Inflammatory macrophage treated with lipopolysaccharide for 4 hours (primary cell): ENCODE measurements at places on chromosomes 7 and 10.

DNA sequence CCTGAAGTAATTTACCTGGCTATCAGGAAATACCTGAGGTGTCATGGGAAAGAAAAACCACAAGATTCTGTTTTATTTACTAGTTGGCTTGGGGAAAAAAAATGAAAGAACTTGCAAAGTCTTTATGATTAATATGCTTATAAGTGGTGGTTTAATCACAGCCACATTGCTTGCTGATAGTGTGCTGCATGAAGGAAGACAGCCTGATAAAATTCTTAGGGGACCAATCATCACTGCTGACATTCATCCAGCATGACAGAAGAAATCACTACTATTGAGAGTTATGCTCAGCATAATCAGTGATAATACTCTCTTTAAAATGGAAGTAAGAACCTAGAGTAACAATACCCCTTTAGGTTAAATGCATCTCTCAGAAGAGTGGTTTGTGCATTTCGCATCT lies 150.2 kb upstream of the LRRN3 start:
- DNase-seq: no peak

DNA sequence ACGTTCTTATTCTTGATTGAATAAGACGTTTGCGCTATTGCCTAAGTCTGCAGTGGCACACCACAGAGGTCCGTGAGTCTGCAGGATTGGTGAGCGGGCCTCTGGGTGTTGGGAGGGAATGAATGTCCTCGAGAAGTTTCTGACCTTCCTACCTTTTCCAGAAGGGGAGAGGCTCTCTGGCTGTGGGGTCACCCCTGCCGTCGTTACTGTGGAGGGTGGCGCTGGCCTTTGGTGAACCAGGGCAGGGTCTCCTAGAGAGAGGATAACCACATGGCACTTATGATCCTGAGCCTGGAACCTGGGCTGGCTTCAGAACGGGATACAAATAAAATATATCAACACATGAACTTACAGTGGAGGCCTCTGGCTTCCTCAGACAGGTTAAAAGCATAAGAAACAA lies 13.8 kb downstream of the IL15RA start:
- no peak for DNase-seq

DNA sequence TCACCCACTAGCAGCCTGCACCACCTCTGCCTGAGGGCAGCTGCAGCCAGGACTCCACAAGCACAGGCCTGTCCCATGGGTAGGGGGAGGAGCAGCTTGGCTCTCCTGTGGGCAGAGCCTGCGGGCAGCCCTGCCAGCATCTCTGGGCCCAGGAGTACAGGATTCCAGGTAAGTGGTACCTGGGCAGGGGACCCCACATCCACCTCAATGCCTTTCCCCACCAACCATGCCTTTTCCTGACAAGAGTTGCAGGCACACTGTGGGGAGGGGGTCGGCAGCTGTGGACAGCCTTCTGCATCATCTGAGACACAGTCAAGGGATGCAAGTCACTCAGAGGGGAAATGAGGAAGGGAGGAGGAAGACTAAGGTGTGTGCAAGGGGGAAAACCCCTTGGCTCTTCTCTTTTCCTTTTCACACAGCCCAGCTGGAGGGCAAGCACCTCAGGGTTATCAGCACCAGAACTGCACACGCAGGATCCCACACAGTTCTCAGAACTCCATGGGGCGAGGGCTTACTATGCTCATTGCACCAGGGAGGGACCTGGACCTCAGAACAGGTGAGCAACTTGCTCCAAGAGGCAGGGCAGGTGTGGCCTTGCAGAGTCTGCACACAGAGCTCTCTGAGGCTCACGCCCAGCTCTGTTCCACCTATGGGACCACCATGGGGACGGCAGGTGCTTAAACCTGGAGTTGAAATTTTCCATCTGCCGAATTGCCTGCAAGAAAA lies 16.5 kb upstream of the ANTXRL start:
- DNase-seq: no peak

- DNase-seq: no peak
Measured at GRCh38 chr7:30648744-30649540, 33.3 kb downstream of the CRHR2 start.

DNA sequence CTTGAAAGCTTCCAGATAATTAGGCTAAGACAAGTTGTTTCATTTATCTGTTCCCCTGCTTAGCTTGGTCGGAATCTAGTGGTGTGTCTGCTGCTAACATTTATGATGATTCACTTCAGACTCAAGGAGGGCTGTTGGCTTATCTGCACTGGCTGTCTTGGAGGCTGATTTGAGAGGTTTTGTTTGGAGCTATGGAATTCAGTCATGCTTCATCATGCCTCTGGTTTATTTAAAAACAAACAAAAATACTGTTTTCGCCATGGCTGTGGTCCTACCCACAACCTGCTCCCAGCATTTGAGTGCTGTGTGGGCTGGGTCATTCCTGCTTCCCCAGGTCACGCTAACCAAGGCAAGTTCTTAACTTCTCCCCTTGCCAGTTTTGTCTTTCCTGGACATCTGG lies 11.7 kb upstream of the ARPC1B start:
- no peak for DNase-seq

GRCh38 chr7:106327538-106328481 lies 43.0 kb upstream of the NAMPT start:
- no peak for DNase-seq

- DNase-seq: no peak
Measured at GRCh38 chr10:14191871-14192270, 138.9 kb downstream of the FRMD4A start.

GRCh38 chr7:96034940-96035727 lies 262.8 kb downstream of the DYNC1I1 start:
- DNase-seq: no peak

- no peak for DNase-seq
Measured at GRCh38 chr7:142168746-142169145, 57.2 kb downstream of the MGAM2 start.
